ENCODE measurements at places on chromosomes 13 and 19. TPM values are rescaled to one million over a fixed set of nuclear protein-coding genes. Genes with fewer than 3 reads are reported as not detected.
A peak's percentile ranks its signal among the peaks of the same experiment; 100 is the strongest.

GRCh38 chr19:28388988-28389387, 824.0 kb downstream of the UQCRFS1 start:
- DNase-seq = no peak

- DNase-seq = no peak
These were observed 188.3 kb downstream of the KLF12 start for GRCh38 chr13:73945871-73946270.

The LGALS4 gene
- total RNA-seq = 0.46 TPM

GRCh38 chr19:13298565-13299481, 148.6 kb downstream of the IER2 start:
- DNase-seq = no peak

The ERICH6B gene
- total RNA-seq = not detected

- DNase-seq = peak; percentile 62
These were observed 13.1 kb downstream of the NAXD start for GRCh38 chr13:110628477-110628793.

- DNase-seq = no peak
These were observed 18.2 kb upstream of the QTRT1 start for GRCh38 chr19:10683064-10683426.

- DNase-seq = no peak
These were observed 166.1 kb downstream of the DCT start for GRCh38 chr13:94313321-94313910.

DNA sequence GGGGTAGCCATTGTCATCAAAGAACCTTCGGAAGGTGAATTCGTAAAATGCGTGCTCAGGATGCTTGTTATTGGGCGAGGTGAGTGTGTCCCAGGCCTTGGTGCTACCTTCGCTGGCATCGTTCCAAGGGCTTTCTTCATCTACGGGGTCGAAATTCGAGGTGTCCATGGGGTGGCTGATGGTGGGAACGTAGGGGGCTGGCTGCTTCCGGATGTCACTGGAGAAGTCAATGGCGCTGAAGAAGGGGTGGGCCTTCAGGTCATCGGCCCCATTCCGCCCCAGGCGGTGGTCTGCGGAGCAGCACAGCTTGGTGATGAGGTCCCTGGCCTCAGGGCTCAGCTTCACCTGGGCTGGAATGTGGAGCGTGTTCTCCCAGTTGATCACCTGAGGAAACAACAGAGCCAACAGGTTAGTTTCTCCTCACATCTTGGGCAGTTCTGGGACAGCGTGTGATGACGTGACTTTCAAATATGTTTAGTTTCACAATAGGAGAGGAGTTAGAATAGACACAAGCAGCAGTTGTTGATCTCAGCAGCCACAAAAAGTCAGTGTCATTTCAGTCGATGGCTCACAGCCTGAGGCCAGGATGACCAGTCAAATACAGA, 72.5 kb upstream of the XPO4 start:
- DNase-seq = no peak

GRCh38 chr19:18939922-18940768, 872 bp downstream of the HOMER3 start:
- DNase-seq = peak; percentile 47

GRCh38 chr19:7397687-7398086, 49.0 kb downstream of the ARHGEF18 start:
- no peak for DNase-seq

The AMH gene
- 45.6 TPM for total RNA-seq

DNA sequence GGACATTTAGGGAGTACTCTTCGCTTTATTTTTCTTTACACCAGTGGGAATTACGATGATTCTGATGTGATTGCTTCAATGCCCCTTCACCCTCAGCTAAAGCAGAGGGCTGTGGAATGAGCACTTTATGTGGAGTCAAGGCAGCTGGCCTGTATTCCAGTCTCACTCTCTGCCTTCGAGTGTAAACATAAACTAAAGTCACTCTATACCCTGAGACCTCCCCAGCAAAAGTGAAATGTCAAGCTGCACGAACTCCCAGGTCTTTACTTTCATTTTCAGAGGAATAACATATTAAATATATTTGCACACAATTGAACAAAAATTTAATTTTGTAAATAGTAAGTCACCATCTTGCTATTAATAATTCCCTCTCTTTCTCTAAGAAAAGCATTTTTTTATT, 557.1 kb downstream of the DACH1 start:
- no peak for DNase-seq

GRCh38 chr13:59501004-59501403, 662.7 kb downstream of the DIAPH3 start:
- DNase-seq = no peak

- DNase-seq = no peak
These were observed 108.3 kb downstream of the SACS start for GRCh38 chr13:23325191-23325590.

- DNase-seq = no peak
These were observed 18.6 kb downstream of the POP4 start for GRCh38 chr19:29624489-29625185.

The NLRP4 gene
- not detected for total RNA-seq

The FCGBP gene
- total RNA-seq = 0.57 TPM

GRCh38 chr13:33106656-33107360, 90.6 kb downstream of the KL start:
- no peak for DNase-seq

The ZNF865 gene
- total RNA-seq = 7.1 TPM

GRCh38 chr19:57110592-57111328, 9.0 kb upstream of the USP29 start:
- no peak for DNase-seq

The NAPSA gene
- 3.5 TPM for total RNA-seq

GRCh38 chr19:50383001-50383851, 921 bp upstream of the POLD1 start:
- DNase-seq = no peak

The ZNF540 gene
- 2.1 TPM for total RNA-seq

DNA sequence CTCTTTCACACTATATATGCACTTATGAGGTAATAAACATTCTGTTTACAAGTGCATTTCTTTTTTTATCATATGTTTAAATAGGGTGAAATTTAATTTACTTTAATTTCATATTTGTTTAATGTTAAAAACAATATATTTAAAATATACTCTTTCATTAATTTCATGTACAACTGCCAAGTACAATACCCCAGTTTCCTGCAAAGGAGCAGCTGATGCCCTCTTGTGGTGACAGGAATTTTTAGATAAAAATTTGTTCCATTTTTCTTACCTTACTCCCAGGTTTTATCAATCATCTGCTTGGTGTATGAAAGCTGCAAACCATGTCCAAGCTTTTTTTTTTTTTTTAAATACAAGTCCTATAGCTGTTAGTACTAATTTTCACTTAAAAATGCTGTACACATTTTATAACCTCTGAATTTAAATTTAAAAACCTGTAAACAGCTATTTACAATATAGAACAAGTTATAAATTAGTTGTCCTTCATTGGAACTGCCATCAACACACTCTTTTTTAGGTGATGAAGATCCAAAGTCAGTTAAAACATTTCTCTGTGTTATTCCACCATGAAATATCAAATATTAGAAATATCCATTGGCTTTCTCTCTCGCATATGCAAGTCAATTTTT, 4.9 kb downstream of the PCDH20 start:
- peak; percentile 31 for DNase-seq

DNA sequence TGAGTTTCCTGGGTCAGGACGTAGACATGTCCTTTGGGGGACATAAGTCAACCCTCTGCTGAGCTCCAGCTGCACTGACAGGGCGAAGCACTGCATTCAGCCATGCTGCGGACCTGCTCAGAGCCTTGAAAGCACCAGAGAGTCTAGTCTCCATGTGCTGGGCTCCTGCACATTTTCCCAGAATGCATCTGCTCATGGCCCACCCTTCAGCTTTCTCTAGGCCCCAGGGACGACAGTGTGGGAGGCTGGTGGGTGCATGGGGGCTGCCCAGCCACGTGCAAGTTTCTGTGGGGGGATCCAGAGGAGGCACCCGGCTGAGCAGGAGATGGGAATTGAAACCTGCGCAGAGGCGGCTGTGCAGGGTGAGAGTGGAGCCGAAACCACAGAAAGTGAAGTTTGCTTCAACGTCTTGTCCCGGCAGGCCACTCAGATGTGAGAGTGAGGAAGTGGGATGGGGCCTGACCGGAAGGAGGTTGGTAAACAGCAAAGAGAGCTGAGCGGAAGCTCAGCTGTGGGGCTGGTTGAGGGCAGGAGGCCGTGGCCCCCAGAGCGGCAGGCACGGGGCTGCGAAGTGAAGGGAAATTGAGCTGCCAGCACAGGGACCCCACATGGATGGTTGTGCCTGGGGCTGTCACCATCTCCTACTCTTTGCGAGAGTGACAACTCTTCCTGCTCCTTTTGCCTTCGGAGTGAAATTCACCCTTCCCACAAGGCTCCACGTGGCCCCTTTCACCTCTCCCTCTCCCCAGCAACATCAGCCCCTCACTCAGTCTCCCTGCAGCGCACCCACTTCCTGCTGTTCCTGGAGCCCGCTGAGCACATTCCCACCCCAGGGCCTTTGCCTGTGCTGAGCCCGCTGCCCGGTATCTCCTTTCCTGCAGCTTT, 11.8 kb downstream of the PGLS start:
- DNase-seq = peak; percentile 18

The CEACAM16 gene
- not detected for total RNA-seq

DNA sequence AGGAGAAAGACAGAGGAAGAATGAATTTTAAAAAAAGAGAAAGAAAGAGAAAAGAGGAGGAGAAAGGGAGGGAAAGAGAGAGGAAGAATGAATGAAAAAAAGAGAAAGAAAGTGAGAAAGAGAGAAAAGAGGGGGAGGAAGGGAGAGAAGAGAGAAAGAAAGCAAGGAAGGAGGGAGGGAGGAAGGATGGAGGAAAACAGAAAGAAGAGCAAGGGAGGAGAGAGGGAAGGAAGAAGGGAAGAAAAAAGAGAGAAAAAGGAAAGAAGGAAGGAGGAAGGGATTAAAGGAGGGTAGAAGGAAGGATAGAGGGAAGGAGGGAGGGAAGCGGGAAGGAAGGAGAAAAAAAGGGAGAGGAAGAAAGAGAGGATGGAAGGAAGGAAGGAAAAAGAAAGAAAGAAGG, 122.3 kb upstream of the ZNF507 start:
- no peak for DNase-seq

The ZFP36 gene
- total RNA-seq = 14.6 TPM

The ZNF574 gene
- total RNA-seq = 29.2 TPM

GRCh38 chr13:47835470-47836228, 165.4 kb downstream of the SUCLA2 start:
- no peak for DNase-seq

The SIGLEC12 gene
- total RNA-seq = not detected

- no peak for DNase-seq
These were observed 22.3 kb downstream of the SLC7A1 start for GRCh38 chr13:29573190-29573589.

DNA sequence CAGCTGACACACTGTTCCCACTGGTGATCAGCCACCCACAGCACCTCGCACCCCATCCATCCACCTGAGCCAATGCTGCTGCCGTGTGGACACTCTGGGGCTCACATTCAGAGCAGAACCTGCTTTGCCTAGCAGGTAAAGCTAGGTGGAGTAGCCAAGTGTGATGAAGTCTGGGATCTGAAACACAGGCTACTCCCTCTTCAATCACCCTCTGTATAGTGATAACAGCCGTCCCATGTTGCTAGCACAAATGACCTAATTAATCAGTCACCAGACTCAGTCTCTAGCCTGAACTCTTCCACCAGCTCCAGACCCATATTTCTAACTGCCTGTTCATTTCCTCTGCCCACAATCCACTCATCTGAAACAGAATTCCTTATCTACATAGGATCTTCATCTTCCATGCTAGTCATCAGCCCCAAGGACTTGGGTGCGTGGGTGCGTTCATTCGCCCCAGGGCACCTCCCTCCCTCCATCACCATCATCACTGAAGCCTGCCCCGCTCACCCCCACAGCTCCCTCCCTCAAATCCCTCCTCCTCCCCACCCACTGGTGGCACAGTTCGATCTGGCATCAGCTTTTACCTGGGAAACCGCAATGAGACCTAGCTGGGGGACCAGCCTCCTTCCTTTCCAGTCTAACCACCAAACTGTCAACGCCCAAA, 19.8 kb downstream of the STK24 start:
- no peak for DNase-seq

DNA sequence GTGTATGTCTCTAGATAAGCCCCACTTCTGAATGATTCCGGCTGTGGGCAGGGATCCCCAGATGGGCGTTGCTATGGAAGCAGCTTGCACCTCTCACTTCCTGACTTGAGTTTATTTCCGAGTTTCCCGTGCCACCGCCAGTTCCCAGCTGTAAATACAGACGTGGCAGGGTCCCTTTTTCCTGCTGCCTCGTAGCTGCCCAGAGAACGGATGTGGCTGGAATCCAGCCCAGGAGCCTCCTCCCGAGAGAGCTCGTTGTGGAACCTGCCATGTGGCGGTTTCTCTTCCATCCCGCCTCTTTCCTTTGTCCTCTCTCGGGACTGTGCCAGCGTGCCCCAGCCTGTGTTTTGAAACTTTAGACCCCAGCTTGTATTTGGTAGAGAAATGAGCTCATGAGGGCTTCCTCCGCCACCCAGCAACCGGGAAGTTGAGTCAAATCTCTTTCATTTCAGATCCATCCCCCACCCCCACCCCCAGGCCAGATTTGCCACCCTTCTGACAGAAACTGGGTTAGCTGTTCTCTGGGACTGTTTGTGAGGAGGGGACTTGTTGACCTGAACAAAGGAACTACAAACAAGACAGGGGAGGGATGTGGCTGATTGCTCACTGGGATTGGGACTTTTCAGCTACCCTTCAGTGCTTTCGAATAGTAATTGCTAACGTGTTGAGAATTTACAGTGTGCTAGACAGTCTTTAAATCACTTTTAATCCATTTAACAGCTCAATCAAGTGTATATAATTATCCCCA, 96.6 kb downstream of the SIPA1L3 start:
- peak; percentile 36 for DNase-seq

- DNase-seq = no peak
These were observed 19.7 kb upstream of the ERCC5 start for GRCh38 chr13:102825921-102826706.

DNA sequence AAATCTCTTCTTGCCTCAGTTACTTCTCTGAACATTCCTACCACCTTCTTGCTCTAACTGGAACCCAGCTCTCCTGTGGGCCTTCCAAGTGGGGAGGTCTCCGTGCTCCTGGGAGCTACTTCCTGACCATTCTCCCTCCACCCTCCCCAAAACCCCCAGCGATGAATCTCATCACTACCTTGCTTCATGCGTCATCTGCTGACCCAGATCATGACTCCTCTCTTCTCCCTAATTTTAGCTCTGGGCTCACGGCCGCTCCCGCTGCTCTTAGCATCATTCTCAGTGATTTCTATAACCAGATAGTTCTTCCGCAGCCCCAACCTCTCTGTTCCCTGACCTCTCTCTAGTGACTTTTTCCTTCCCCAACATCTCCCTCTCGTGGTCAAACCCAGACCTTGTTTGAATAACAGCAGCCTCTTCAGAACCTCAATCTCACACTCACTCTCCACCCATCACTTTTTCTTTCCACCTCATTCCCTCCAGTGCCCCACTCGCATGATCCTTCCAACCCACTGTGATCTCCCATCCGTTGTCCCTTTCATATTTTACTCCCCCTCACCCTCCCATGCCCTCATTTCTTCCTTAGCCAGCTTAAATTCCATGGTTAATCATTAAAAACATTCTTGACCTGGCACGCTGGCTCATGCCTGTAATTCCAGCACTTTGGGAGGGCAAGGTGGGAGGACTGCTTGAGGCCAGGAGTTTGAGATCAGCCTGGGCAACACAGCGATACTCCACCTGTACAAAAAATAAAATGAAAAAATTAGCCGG, 21.8 kb downstream of the MRPS12 start:
- peak; percentile 43 for DNase-seq

The ZNF701 gene
- total RNA-seq = 13.5 TPM

The TBXA2R gene
- 0.18 TPM for total RNA-seq

The ZNF99 gene
- not detected for total RNA-seq

All from cardiac muscle cell (in vitro differentiated cells and primary cell).